ENCODE measurements at places on chromosomes 3 and 15. TPM values are rescaled to one million over a fixed set of nuclear protein-coding genes. Genes with fewer than 3 reads are reported as not detected.

TMEM108 gene
- 4.8 TPM for total RNA-seq

ATP8B4 gene
- 10.3 TPM for total RNA-seq

DNA sequence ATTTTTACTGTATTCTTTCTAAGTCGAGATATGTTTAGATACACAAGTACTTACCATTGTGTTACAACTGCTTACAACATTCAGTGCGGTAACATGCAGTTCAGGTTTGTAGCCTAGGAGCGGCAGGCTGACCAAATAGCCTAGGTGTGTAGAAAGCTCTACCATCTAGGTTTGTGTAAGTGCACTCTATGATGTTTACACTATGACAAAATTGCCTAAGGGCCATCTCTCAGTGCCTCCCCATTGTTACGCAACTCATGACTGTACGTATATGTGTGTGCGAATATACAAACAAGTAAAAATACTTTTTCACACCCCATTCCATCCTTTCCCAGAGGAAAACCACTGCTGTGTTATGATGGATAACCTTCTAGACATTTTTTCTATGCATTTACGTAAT is 44.3 kb downstream of the PXYLP1 start:
- H3K27me3 ChIP-seq = no peaks in the 10 kb centered on the region

DNA sequence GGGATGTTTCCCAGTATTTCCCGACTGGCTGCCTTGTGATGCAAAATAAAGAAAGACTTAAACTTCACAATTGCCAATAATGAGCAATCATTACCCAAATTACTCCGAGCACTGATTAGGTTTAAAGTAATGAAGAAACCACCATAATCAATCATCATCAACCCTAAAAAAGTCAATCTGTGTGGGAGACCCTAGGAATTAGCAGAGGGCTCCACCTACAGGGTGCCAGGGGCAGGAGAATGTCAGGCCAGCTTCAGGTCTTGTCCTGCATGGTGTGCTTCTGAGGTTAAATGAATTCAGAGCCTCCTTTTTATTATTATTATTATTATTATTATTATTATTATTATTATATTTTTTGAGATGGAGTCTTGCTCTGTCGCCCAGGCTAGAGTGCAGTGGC is 478.0 kb upstream of the ARRDC4 start:
- no peak for DNase-seq
- no peaks in the 10 kb centered on the region for H3K27me3 ChIP-seq
- no peak overlapping the region for H3K27ac ChIP-seq
- no peaks in the 10 kb centered on the region for H3K36me3 ChIP-seq
- no peaks in the 10 kb centered on the region for H3K4me1 ChIP-seq

- no peak overlapping the region for H3K27ac ChIP-seq
- DNase-seq = no peak
- peaks cover 40% of the 10 kb centered on the region for H3K36me3 ChIP-seq
- no peaks in the 10 kb centered on the region for H3K27me3 ChIP-seq
These were observed 29.5 kb downstream of the PFN2 start for GRCh38 chr3:149941186-149941585.

- DNase-seq = no peak
- H3K4me3 ChIP-seq = no peak overlapping the region
- H3K27ac ChIP-seq = no peak overlapping the region
These were observed 12.7 kb downstream of the CPOX start for GRCh38 chr3:98580401-98581386.

- no peak for DNase-seq
- H3K4me1 ChIP-seq = no peaks in the 10 kb centered on the region
- no peak overlapping the region for H3K27ac ChIP-seq
- no peaks in the 10 kb centered on the region for H3K27me3 ChIP-seq
- H3K4me3 ChIP-seq = no peak overlapping the region
- no peaks in the 10 kb centered on the region for H3K36me3 ChIP-seq
These were observed 89.7 kb downstream of the KBTBD8 start for GRCh38 chr3:67087788-67088187.
